ENCODE measurements at places on chromosomes 4 and X.

DNA sequence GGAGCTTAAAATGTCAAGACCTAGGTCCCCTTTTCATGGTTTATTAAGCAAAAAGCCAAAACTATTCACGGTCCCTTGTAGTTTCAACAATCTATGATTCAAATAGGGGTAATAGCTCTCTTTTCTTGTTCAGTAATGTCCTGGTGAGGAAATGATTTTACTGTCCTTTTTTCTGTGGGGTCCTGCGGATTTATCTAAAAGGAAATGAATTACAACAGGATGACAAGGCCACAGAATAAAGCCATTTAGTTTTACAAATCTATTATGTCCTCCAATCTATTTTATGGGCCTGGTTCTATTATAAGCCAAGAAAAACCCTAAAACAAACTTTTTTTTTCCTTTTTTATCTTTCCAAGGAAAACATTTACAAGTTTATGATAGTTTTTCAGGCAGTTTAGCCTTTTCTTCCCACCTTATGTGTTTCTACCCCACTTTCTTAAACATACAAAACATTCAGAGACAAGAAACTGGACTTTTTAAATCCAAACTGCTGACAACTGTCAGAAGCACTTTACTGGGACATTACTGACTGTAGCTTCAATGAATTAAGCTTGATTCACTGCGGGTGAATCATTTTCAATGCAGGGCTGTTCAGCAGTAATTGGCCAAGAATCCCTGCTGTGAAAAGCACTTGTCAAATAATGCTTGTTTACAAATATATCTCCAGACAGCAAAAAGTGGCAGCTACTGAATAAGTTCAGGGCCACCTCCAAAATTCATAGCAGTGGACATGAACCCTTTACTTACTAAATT, 4.3 kb downstream of the EPHA5 start:
- no peak for DNase-seq

- DNase-seq = peak; percentile 59
These were observed 218.2 kb downstream of the IDS start for GRCh38 chrX:149286940-149287349.

- no peak for DNase-seq
These were observed 758.1 kb downstream of the GRID2 start for GRCh38 chr4:93061826-93062225.

- no peak for DNase-seq
These were observed 17.7 kb upstream of the STIM2 start for GRCh38 chr4:26842911-26843310.

DNA sequence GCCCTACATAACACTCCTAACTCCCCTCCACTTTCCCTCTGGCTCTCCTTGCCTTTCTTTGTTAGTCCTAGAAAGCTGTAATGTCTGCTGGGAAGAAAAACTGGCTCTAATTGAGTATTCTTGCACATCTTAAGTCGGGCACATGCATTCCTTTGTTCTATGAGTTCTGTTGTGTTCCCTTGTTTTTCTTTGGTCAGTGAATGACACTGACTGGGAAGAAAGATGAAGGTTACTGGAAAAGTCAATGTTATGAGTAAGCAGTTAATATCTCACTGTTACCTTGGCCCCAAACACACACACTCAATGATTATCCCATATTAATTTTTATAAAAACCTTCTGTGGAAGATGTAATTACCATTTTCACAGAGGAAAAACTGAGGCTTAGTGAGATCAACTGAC, 215.9 kb downstream of the SOWAHB start:
- no peak for DNase-seq

DNA sequence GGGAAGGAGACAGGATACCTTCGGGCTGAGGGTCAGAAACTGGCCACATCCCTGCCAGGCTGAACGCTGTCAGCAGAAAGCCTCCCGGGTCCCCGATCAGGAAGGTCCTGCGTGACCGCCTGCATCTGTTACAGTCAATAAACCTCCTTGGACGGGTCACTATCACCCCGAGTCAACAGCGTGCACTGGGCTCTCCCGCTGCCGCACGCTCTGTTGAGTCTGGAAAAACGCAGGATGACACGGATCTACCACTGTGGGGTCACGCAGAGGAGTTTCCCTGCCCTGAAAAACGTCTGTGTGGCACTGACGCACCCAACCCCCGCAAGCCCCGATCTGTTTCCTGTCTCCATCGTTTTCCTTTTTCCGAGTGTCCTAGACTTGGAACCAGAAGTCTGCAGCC, 12.1 kb downstream of the PPP2R3B start:
- DNase-seq = no peak

DNA sequence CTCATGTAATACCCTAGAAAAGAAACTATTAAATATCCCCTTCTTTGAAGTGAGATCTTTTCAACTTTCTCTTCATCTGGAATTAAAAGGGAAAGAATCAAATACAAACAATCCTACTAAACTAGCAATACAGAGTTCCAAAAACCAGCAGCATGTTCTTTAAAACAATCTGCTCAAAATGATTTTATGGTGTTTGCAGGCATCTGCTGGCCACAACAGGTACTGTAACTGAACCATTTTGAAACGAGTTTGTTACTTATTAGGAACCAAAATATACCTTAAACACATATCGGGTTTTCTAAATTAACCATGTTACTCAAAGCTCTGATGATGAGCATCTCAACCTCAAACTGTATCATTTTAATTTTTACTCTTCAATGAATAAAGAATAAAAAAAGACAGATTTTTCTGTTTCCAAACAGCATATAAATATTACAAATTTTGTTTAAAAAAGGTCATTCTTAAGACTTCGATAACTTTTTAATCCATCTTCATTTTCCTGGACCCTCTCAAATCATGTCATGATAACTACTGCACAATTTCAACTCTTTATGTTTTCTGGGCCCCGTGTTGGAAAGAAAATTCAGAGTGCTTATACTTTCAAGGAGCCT, 56.5 kb downstream of the ARAP2 start:
- DNase-seq = no peak

GRCh38 chrX:74344280-74344622, 40.3 kb downstream of the ZCCHC13 start:
- no peak for DNase-seq

DNA sequence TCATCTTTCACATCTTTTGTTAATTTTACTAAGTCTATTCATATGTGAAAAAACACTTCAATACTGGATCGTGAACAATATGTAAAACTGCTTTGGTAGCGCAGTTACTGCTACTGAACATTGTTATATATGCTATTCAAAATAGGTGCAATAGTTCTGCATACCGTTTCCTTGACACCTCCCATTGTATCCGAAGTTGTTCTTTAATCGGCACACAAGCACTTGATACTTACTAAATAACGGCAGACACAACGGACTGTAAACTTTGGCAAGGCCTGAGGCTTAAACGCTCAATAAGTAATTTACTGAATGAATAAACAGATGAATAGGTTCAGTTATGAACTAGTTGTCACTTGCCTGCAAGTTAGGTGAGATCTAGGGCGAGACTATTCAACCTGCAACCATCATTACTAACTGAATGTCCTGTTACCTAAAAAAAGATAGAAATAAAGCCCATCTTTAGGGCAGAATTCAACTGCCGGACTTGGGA, 620 bp downstream of the ANAPC10 start:
- DNase-seq = no peak

DNA sequence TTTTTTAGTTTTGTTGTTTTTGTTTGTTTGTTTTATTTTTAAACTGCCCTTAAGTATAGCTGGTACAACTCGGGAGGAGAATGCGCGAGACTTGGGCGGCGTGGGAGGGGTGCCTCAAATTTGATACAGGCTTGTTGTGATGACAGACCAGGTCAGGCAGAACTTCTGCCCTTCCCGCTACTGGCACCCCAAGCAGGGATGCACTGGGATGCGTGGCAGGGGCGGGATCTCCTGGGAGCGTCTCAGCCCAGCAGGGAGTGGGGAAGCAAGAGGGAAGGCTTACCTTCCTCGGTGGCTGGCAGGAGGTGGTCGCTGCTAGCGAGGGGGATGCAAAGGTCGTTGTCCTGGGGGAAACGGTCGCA, 851 bp downstream of the SFRP2 start:
- DNase-seq = no peak

DNA sequence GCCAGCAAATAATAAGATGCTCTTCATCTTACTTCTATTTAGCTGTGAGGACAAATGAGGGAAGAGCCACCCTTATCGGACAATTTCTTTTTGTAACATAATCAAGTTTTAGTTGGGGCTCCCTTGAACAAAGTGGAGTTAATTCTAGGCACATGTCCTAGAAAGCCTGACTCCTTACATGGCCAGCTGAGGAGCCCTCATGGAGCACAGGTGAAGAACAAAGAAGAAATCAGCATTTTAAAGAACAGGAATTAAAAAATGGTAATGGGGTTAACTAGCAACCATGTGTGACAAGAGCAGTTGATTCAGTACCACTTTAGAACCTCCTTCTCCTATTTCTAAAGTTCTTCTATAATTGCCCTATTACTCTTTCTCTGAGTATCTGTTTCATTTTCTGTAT, 15.9 kb downstream of the GPR82 start:
- DNase-seq = no peak

Data from activated T-cell treated with anti-CD3 and anti-CD28 coated beads, Interleukin-2, amount 50 U/mL, for 48 hours (primary cell).